NCI-H1436 (cell line): ENCODE measurements at places on chromosomes 6 and 20.

DNA sequence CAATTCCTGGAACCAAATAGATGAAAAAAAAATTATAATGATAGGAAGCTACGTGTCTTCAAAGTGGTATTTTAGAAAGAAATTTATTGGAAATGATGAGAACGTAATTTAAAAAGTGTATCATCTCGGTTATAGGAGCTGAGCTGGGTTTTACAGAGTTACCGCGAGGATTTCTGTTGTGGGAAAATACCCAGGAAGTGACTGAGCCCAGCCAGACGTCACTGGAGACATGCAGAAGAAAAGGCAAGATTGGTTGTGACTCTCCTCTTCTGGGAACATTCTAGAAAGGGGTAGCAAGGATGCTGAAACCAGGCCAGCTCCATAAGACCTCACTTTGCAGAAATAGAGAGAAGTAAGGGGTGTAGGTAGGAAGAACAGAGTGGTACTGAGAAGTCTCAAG, 95.9 kb upstream of the ADGRF1 start:
- DNase-seq, result no peak

DNA sequence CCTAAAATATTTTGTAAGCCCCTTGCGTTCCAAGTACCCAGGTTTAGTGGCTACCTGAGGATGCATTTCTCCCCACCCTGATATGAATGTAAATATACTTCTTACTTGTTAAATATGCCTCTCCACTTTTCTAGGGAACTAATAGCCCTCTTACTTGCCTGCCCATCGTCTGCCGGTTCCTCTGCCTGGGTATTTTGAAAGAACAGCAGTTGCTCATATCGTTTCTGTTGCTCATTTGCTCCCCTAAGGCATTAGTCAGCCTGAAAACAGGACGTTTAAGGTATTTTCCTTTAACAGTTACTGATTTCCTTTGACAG, 141.3 kb upstream of the CARMIL1 start:
- DNase-seq, result no peak

DNA sequence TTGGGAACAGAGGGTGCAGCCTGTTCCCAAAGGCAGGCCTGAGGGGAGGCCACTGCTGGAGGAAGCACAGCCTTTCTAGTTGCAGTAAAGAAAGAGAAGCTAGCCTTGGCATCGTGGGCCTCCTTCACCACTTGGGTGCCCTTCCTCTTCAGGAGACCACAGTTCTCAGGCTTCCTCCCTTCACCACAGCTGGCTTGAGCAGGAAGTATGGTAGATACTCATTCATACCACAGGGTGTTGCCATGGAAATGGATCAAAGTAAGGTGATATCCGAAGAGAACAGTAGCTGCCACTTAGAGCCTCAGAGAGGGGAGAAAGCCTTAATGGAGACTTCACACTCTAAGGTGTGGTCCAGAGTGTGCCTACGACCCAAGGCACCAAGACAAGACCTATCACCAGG, 120.4 kb upstream of the RIPOR2 start:
- no peak for DNase-seq

GRCh38 chr20:63657260-63657936, 714 bp upstream of the RTEL1 start:
- no peak for DNase-seq

DNA sequence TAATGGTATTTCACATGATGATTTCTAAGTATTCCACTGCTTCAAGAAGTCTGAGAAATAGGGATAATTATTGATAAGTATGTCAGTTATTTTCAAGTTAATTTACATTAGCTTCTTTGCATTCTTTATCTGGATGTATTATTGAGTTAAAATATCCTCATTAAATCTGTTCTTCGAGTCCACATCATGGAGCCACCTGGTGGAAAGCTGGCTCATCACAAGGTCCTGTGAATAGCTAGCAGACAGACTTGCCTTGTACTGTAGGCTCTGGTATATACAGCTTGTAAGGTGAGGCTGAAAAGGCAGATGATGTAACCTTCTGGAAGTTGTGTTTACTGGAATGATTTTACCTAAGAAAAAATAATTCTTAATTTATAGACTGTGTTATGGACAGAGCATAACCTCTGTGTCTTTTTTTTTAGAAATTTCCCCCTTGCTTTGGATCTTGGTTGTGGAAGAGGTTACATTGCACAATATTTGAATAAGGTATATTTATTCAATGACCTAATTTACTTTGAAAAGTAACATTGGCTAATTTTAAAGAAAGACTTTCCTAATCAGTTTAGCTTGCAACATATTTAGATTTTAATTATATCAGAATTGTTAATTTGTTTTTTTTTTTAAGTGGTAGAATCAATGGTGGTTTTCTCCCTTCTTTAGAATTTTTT, 3.5 kb downstream of the NDUFAF5 start:
- peak; percentile 40 for DNase-seq

GRCh38 chr6:87747646-87748045, 45.6 kb upstream of the AKIRIN2 start:
- DNase-seq, result no peak
